Stimulated activated CD4-positive, alpha-beta T cell treated with anti-CD3 and anti-CD28 coated beads, Interleukin-1b, Interleukin-23, amount 100 ng/mL, for 1 hour (primary cell): ENCODE measurements at places on chromosomes 11 and 22.

GRCh38 chr11:123640677-123641494 is 13.5 kb downstream of the SCN3B start:
- DNase-seq: peak; percentile 19

GRCh38 chr11:6640036-6640984 is 15.3 kb downstream of the DCHS1 start:
- DNase-seq: no peak

GRCh38 chr11:102927624-102927990 is 27.9 kb downstream of the MMP13 start:
- DNase-seq: no peak

- no peak for DNase-seq
Observed at GRCh38 chr11:66373265-66373664, 1.7 kb upstream of the SLC29A2 start.
